NCI-H2227 treated with DMSO at 0.1 percent for 48 hours (cell line): ENCODE measurements at places on chromosomes 3 and 15.

- no peak for DNase-seq
Observed at GRCh38 chr15:74785194-74786032, 3.5 kb downstream of the CSK start.

GRCh38 chr15:46778876-46779275, 938.4 kb upstream of the SEMA6D start:
- no peak for DNase-seq

DNA sequence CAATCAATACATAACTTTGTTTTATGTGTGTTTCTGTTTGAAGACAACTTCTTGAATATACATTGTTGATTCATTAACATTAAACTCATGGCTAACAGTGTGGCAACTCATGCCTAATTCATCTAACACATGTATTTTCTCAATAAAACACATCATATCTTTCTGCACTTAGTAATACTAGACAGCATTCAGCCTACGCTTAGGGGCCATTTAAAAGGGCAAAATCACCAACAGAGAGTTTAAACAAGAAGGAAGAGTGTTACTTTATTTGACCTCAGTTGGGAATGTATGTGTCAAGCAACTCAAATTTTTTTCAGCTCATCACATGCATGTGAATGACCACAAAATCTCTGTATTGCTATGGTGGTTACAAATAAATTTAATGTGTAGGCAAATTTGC, 128.8 kb upstream of the AADACL2 start:
- DNase-seq, result no peak

DNA sequence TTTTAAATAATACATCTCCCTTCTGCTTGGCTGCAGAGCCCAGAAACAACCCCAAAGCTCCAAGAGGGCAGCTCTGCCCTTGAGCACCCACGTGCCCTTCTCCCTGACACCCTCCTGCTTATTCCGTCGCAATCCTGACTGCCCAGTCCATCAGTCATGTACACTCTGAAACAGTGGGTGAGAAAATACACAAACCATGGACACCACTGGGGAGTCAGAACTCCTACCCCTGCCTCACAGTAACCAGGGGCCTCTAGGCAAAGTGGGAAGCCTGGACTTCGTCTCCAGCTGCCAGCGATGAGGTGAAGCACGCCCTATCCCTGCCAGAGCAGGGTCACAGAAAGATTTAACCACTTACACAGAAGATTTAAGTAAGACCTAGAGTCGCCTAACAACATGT, 40.1 kb downstream of the HERC2 start:
- DNase-seq, result no peak

DNA sequence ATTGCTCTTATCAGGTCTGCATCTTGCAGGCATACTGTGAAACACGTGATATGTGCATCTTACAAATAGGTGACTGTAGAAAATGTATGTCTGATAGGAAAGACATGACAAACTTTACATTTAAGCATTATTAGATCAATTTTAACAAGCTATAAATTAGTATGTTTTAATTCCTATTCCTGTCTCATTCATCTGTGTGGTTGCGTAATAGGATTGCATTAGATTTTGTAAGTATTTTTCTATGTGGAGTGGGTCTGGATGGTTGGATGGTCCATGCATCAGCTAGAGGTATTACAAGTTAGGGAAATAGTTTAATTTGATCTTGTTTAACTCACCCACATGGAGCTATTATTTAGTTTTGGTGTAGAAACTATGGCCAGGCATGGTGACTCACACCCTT, 18.8 kb downstream of the ASTE1 start:
- DNase-seq, result no peak

DNA sequence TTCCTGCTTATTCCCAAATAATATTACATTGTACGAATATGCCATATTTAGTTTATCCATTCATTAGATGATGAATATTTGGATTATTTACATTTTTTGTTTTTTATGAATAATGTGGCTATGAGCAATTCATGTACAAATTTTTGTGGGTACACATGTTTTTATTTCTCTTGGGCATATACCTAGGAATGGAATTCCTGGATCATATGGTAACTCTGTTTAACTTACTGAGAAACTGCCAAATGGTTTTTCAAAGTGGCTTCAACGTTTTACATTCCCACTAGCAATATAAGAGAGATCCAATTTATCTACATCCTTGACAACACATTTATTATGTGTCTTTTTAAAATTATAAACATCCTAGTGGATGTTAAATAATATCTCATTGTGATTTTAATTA, 362.0 kb upstream of the TMCO5A start:
- DNase-seq, result no peak

DNA sequence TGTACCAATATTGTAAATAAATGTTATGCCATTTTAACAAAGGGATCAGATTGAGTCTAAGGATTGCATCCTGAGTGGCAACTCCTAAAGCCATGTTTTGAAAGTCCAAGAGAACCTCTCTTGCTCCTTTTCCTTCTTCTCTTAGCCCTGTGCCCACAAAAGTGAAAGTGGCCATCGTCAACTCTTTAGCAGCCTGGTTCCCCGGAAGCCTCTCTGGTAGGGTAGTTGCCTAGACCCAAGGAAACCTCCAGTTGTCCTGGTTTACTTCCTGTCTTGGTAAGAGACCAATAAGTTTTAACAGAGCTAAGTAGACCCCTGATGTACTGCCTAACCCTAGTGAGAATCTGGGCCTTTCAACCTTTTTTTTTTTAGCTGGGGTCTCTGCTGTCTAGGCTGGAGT, 10.2 kb upstream of the ITPKA start:
- no peak for DNase-seq

DNA sequence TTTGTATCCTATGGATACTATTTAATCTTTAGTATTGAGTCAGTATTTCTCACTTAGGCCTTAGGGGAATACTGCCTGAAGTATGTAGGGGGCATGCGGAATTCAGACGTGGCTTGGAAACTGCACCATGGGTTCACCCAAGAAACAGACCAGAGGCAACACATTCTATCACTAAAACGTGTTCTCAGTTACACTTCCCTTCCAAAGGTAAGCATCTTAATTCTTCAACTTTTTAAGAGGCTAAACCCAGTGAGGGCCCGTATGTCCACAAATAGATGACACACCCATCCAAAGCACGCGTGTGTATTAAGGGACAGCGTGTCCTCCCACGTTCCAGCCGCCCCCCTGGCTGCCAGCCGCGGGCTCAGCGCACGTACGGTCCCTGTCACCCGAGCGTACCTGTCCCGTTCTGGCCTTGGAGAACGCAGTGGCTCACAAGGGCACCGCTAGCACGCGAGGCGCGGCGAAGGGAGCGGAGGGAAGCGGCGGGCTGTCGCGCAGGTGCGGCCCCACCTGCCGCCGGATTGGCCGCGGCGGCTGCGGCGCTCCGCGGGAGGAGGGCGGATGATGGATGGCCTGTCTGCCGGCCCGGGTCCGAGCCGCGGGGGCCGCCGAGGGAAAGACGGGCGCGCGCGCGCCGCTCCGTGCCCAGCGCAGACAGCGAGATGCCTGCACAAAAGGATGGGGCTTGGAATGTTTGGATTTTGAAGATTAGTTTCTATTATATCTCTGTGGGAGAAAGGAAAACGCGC, 1003.9 kb upstream of the NR2F2 start:
- no peak for DNase-seq
